Activated CD8-positive, alpha-beta memory T cell treated with anti-CD3 and anti-CD28 coated beads for 4 hours (primary cell): ENCODE measurements at places on chromosomes 16 and 17.

GRCh38 chr16:4847774-4848587, 700 bp downstream of the UBN1 start:
- DNase-seq = no peak

- DNase-seq = no peak
These were observed 35.4 kb downstream of the WNT3 start for GRCh38 chr17:46783031-46783593.

DNA sequence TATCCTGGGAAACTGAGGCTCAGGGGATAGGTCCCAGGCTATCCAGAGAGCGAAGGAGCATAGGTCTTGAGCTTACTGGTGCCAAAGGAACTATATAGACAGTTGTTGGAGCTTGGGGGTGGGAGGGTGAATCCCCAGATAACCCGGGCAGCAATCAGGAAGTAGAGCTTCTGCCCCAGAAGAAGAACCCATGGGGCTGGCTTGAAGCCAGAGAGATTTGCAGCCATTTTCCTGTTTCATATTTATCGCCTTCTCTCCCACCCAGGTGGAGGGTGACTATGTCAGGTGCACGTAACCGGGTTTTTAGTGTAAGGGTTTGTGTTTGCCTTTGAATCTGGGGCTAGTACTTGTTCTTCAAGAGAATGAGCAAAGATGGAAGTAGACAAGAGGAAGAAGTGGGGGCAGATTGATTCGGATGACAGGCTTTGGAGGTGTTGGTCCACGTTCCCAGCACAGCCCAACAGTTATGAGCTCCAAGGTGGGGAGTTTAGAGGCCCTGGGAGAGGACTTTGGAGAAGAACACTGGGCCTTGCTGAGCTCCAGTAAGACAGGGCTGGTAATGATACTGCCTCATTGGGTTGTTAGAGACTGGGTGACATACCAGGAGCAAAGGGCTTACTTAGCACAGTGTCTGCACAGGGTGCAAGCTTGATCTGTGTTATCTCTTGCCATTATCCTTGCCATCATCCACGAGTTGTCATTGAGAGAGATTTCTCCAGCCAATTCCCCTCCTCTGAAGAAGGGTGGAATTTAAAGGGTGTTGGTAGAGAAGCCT, 145.6 kb downstream of the CCDC182 start:
- no peak for DNase-seq

DNA sequence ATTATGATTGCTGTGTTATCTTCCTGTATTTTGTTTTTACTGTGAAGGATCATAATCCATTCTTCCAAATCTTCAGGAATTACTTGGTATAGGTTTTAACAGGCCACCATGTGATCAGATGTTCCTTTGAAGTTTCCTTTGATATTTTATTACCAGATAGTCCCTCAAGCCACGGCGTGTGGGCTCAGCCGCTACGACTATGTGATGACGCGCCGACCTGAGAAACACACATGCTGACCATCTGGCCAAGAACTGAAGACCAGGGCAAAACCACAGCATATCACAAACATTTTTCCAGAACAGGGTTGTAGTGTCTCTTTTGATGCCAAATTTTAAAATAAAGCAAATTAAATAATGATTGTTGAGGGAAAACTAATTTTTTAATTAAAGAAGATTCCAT, 47.3 kb downstream of the ZCCHC14 start:
- no peak for DNase-seq

GRCh38 chr17:77354670-77355455, 214.1 kb downstream of the SEC14L1 start:
- DNase-seq = no peak

GRCh38 chr16:78990309-78990701, 610.2 kb downstream of the MAF start:
- DNase-seq = no peak

- DNase-seq = peak; percentile 36
These were observed 3.6 kb downstream of the IRF8 start for GRCh38 chr16:85902366-85903155.

DNA sequence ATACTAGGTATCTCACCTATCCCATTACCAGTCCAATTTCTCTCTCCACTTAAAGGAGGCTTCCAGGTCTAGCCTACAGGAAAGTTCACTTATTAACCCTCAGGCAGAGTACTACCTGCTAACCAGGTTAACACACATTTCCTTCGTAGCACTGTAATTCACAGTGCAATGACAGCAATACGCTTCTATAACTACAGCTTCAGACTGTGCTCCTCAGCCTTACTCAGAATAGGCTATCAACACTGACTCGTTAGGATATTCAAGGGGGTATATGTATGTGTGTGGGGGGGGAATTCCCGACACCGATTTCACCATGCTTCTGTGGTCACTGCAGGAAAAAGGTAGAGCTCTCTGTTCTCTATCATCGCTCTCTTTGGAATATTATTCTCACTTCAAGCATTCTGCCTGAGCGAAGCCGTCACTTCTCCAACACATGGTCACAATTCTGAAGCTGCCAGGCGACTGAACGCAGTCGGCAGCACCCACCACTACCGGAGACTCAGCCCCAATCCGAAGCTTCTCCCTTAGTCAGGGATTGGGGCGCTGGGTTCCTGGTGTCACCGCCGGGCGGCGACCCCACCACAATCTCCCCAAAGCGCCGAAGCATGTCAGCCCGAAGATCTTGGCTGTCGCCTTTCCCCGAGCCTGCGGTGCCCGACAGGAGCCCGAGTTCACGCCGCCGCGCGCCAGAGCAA, 618 bp downstream of the GGA3 start:
- no peak for DNase-seq

- no peak for DNase-seq
These were observed 251.9 kb upstream of the AXIN2 start for GRCh38 chr17:65813306-65813705.

- no peak for DNase-seq
These were observed 1.1 kb upstream of the GIT1 start for GRCh38 chr17:29590411-29591145.

DNA sequence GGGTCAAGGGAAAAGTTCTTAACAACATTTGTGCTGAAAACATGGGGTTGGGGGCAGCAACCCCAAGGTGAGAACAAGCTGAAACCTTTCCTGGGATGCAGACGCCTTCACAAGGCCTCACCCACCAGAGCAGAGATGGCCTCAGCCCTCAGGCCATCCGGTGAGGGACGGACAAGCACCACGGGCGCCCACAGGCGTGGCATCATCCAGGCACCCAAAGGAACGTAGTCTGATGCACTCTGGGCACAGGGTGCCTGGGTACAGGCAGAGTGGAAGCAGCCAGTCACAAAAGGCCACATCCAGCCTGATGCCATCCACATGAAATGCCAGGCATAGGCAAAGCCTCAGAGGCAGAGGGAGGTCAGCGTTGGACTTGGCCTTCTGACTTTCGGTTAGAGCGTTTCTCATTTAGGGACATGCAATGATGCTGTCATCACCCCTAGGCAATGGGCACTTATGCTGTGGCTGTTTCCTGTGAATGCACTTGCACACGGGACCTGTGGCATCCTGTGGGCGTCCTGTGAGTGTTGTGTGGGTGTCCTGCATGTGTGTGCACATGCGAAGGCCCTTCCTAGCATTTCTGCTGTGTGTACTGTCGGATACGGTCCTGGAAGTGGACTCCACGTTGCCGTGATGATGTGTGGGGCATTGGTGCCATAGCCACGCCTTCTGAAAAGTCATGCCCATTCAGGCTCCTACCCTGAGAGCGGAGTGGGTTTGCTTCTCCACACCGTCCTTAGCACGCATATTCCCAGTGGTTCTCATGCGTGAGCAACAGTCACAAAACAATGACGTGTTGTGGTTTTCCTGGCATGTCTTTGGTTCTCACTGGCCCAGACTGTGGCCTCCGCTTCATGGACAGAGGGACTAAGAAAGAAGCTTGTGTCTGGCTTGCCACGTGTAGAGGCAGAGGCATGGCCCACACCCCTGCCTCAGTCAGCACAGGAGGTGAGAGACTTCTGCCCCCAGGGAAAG, 52.7 kb upstream of the ZNF469 start:
- no peak for DNase-seq
